ENCODE measurements at places on chromosomes 7 and 10.
A peak's percentile ranks its signal among the peaks of the same experiment; 100 is the strongest.

- no peak for DNase-seq
Measured at GRCh38 chr10:3484306-3485056, 300.5 kb downstream of the KLF6 start.

DNA sequence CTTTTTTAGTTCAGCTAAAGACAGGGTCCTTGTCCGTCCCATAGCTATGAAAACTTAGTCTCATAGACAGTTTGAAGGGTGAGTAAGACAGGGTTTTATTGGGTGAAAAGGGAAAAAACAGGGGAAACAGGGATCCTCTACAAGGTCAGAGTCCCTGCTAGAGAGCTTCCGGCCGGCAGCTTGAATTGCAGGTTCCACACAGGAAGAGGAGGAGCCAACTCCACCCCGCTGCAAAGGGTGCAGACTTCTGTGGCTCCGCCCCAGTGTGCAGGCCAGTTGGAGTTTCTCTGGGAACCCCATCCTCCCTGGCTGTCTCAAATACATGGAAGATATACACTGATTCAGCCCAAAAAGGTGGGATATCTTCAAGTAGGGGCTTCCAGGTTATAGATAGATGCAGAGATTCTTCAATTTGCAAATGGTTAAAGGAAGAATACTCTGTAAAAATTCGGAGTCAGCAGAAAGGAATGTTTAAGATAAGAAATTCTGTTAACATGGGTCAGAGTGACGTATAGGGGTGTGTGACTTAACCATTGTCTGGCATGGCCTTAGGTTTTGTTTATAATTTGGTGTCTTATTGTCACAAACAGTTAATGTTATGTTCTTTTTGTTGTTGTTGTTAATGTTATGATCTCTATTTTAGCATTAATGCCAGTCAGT, 34.6 kb upstream of the HECW1 start:
- DNase-seq: no peak

- no peak for DNase-seq
Measured at GRCh38 chr7:101031082-101031481, 11.2 kb downstream of the MUC17 start.

- no peak for DNase-seq
Measured at GRCh38 chr7:88480896-88481295, 174.2 kb upstream of the STEAP4 start.

- no peak for DNase-seq
Measured at GRCh38 chr7:105131033-105131656, 117.1 kb downstream of the KMT2E start.

- DNase-seq: no peak
Measured at GRCh38 chr7:46847126-46847525, 734.8 kb downstream of the TNS3 start.

DNA sequence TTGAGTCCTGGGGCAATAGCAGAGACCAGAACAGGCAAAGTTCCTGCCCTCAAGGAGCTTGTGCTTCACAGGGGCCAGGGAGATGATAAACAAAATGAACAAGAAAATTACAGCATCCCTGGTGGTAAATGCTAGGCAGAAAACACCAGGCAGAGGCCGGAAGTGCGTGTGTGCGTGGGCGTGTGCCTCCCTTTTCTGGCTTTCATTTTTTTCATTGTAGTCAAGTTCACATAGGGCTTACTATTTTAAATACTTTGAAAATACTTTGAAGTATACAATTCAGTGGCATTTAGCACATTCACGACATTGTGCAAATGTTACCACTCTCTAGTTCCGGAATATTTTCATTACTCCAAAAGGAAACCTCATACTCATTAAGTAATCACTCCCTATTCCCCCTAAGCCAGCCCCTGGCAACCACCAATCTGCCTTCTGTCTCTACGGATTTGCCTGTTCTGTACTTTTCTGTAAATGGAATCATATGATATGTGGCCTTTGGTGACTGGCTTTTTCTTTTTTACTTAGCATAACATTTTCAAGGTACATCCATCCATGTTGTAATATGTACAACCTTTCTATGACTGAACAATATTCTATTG, 88.1 kb upstream of the PDCD4 start:
- peak; percentile 77 for DNase-seq

GRCh38 chr10:80070057-80070456, 8.4 kb upstream of the TMEM254 start:
- DNase-seq: no peak

- no peak for DNase-seq
Measured at GRCh38 chr10:117143103-117143823, 5.2 kb upstream of the VAX1 start.

- no peak for DNase-seq
Measured at GRCh38 chr10:490256-490655, 199.2 kb downstream of the DIP2C start.

GRCh38 chr10:12195281-12195602, 449 bp downstream of the NUDT5 start:
- no peak for DNase-seq

- no peak for DNase-seq
Measured at GRCh38 chr7:8973601-8974000, 540.2 kb downstream of the NXPH1 start.
